Esophagus squamous epithelium (tissue), 5 donors: ENCODE measurements at places on chromosomes 2 and 18. TPM values are rescaled to one million over a fixed set of nuclear protein-coding genes. Genes with fewer than 3 reads are reported as not detected.

GRCh38 chr2:52805901-52806410 lies 961.6 kb upstream of the CHAC2 start:
- DNase-seq = no peak

GRCh38 chr2:150357770-150358467 lies 129.5 kb downstream of the RND3 start:
- DNase-seq = no peak

DNA sequence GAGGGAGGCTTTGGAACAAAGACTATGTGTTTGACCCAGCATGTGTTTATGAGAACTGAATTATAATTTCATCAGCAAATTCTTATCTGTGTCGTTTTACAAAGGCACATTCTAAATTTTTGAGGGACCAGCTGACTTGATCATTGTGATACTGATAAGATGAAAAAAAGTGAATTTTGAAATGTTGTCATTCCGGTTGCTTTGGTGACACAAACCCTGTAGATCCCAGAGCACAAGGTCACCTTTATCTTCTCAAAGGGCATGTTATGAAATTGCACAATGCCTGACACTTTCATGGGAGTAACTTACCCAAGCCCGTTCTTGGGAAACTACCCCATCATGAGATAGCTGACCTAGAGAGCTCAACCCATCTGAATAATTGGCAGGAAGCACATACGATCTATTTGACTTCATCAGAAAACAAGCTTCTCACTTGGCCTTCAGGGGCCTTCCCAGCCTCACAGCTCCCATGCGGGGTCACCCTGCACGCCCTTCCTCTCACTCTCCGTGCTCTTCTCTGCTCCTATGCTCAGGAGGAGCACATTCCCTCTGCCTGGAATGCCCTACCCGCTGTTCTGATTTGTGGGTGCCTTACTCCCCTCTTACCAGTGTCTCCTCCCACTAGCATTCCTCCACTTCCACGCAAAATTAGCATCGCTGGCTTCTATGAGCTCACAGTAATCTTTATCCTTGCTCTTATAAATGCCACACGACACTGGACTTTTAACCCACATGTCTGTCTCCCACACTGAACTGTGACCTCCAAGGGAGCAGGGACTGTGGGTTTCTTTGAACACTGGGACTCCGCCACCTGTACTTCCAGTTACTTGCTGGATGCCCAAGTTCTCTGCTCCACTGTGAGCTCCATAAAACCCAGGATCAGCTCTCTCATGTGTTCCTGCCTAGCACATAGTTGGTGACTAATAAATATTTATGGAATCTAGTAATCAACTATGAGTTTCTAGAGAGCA lies 555.8 kb upstream of the ID2 start:
- DNase-seq = no peak

GRCh38 chr2:221309892-221310583 lies 262.1 kb downstream of the EPHA4 start:
- no peak for DNase-seq

DNA sequence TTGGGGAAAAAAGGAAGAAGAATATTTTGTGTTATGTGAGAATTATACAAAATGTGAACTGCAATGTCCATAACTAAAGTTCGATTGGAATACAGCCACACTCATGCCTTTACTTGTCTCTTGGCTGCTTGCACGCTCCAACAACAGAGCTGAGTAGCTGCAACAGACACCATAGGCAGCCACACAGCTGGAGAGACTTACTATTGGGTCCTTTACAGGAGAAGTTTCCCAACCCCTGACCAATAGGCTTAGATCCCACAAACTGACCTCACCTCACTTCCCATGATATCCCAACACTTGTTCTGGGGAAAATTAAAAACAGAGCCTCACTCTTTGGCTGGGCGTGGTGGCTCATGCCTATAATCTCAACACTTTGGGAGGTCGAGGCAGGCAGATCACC lies 213.8 kb downstream of the SH3BP4 start:
- DNase-seq = no peak

DNA sequence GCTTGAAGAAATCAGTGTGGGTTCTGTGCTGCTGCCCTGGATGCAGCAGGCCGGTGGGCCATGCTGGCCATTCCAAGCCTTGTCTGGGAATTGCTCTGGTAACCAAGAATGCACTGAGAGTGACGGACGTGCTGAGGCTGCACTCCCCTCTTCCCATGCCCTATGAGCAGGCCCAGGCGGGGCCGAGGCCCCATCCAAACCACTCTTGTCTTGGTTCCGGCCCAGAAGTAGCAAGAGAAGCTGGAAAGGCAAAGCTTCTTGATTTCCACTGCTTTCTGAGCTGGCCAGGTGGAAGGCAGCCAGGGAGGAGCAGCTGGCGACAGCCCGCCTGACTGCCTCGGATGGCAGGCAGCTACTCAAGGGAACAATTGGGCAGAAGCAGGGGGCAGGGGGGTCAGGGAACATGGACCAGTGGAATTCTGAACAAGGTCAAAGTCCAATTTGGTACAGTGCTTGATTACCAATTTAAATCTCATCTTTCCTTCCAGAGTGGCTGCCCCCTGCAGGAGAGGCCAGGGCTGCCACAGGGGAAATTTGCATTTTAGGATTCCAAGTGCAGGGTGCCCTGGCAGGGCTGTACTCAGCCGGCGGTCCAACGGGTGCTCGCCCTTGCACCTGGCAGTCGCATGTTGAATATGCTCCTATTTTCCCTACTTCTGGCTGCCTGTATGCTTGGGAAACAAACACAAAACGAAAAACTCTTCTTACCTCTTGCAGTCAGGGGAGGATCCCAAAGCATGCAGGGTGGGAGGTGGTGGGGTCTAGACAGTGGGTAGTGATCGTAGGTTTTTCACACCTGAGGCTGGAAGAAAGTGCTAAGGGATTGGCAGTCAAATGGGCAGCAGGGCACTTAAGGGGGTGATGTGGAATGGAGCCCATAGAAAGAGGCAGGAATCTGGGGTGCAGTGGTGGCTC lies 67.3 kb downstream of the LIPG start:
- DNase-seq = no peak

DNA sequence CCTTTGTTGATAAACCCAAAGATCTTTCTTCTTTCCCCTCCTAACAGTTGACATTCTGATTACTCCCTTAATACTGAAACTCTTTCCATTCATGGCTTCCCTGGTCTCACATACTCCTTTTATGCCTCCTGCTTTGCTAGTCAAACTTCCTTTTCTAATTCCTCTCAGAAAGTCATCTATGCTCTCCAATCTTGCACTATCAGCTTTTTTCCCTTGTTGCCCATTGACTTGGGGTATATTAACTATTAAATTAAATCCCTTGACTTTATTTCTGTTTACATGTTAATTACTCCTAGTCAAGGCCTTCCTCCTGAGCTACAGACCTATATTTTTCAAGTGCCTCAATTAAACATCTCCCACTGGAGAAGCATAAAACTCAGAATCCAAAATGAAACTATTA lies 3.6 kb upstream of the COL5A2 start:
- no peak for DNase-seq

DNA sequence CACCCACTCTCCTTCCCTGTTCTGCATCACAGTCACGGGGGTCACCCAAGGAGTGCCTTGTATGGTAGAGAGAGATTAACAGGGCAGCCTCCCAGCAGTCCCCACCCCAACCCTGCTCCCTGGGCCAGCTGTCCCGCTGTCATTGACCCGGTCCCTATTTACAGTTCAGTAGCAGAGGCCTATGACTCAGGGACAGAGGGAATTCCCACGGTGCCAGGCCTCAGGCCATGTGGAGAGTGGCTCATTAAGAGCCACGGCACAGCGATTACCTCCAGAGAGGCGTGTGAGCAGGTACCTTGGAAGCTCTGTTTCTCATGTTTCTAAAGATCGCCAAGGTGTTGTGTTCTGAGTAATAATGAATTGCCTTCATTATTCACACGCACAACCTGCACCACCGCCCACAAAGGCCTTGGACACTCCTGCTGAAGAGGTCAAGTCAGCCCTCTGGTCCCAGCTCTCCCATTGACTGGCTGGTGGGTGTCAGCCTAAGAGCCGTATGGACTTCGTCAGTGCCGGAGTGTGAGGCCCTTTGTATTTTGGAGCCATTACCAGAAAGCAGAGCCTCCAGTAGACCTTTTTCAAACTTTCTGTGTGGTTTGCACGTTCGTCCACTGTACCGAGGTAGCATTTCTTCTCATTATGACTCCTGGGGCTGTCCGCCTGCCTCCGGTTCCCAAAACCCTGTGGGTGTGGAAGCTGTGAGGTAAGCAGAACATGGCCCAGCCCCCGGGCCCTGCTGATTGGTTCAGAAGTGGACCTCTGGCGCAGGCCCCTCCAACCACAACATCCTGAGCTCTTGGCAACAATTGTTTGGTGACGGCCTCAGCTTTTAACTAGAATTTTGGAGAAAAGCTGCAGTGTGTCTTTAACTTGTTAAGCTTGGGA lies 47.0 kb downstream of the SERTAD2 start:
- DNase-seq = peak; percentile 61

- no peak for DNase-seq
These were observed 25.5 kb downstream of the CENPO start for GRCh38 chr2:24818721-24819167.

- no peak for DNase-seq
These were observed 1.3 kb upstream of the PDK1 start for GRCh38 chr2:172554352-172555271.

- DNase-seq = no peak
These were observed 10.8 kb upstream of the IL18RAP start for GRCh38 chr2:102412199-102412598.

DNA sequence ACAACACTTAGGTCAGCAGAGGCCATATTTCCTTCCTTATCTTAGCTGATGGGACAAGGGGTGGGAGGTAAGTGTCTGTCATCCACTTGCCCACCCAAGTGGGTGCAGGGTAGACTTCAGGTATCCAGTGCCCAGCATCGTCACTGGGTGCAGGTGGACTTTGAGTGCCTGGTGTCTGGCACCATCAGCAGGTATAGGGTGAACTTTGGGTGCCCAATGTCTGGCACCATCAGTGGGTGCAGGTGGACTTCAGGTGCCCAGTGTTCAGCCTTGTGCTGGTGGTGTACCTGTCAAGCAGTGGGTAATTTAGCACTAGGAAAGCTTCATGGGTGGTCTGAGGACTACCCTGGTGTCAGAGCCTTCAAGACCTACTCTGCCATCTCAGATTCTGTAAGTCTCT lies 175.6 kb downstream of the SEPTIN10 start:
- no peak for DNase-seq

DNA sequence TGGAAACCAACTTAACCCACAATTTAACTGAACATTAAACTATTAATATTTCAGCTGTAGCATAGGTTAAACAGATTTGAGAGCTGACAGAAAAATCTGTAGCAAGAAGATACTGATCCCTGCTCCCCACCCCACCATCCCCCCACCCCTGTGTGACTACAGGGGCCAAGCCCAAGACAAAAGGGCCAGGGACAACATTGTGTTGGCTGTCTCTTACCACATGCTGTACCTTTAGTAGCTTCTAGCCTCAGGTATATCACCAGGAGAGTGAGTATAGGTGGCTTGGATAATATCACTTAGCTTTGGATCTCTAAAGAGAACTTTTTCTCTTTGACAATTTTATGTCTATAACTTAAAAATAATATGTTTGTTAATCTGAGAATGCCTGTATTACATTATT lies 140.7 kb downstream of the AGPS start:
- DNase-seq = no peak

GRCh38 chr18:42486271-42486670 lies 531.2 kb downstream of the PIK3C3 start:
- DNase-seq = no peak

- DNase-seq = no peak
These were observed 167.4 kb downstream of the TRABD2A start for GRCh38 chr2:84713441-84713840.

- DNase-seq = no peak
These were observed 153.6 kb downstream of the CNTNAP5 start for GRCh38 chr2:124178719-124179118.

- no peak for DNase-seq
These were observed 317.1 kb upstream of the LRRTM1 start for GRCh38 chr2:80621656-80622055.

DNA sequence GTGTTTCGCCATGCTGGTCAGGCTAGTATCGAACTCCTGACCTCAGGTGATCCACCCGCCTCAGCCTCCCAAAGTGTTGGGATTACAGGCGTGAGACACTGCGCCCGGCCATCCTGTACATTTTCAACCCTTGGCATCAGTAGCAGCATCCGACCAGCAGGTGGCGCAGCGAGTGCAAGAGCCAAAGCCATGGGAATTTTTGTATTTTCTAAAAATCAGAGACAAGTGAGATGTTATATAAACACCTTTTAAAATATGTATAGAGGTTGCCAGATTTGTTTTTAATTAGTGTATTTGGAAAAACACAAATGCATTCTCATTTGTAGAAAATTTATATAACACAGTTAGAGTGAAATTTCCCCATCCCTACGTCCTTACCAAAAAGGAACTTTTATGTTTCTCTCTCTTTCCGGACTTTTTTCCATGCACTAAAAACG lies 36.8 kb downstream of the MOGAT1 start:
- no peak for DNase-seq

DNA sequence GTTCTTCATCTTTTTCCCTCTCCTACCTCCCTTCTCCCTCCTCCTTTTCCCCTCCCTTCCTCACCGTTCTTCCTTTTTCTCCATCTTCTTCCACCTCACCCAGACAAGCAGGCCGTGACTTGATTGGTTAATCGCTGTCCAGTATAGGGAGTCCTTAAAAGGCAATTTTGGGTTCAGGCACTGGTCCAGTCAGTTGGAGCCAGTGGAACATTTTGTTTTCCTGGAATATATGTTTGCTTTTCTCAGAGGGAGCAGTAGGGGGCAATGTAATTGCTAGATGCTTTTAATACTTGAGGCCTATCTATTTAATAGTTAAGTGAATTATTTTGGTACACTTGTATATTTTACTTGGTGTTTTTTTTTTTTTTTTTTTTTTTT lies 15.0 kb downstream of the ELAC1 start:
- DNase-seq = no peak

Gene TUBA4A
- 193 TPM for total RNA-seq

Gene DNAJC5G
- total RNA-seq = not detected

Gene FSHR
- total RNA-seq = not detected

Gene KCNG2
- total RNA-seq = 0.19 TPM

Gene DSEL
- total RNA-seq = 2.2 TPM

Gene SP5
- total RNA-seq = not detected

Gene NOSTRIN
- total RNA-seq = 7.0 TPM

Gene AMER3
- total RNA-seq = not detected

Gene CIB4
- total RNA-seq = not detected
